ENCODE measurements at places on chromosomes 16 and 17. TPM values are rescaled to one million over a fixed set of nuclear protein-coding genes. Genes with fewer than 3 reads are reported as not detected.

The NOMO2 gene
- total RNA-seq, result 153 TPM

The ZMYND15 gene
- total RNA-seq, result not detected

The ABCC12 gene
- total RNA-seq, result not detected

The CYGB gene
- 0.46 TPM for total RNA-seq

The MPP3 gene
- 5.5 TPM for total RNA-seq

The GNG13 gene
- not detected for total RNA-seq

The CHD9NB gene
- total RNA-seq, result 0.97 TPM

The FOXN1 gene
- total RNA-seq, result not detected

The SPATA22 gene
- total RNA-seq, result 1.3 TPM

The CTF1 gene
- total RNA-seq, result under 0.01 TPM

The CCDC144A gene
- 5.5 TPM for total RNA-seq

The GINS3 gene
- 8.8 TPM for total RNA-seq

The SLFN14 gene
- total RNA-seq, result not detected

The MYLK3 gene
- 0.30 TPM for total RNA-seq

The OTOA gene
- total RNA-seq, result 0.15 TPM

The KRT10 gene
- total RNA-seq, result 7.8 TPM

The TUBD1 gene
- 16.6 TPM for total RNA-seq

The DOC2A gene
- 0.76 TPM for total RNA-seq

The MSLN gene
- not detected for total RNA-seq

The NAGPA gene
- 22.1 TPM for total RNA-seq

The RHBDF1 gene
- total RNA-seq, result 19.5 TPM

The FOXC2 gene
- 2.4 TPM for total RNA-seq

The C1QTNF1 gene
- 17.9 TPM for total RNA-seq

The CNGB1 gene
- not detected for total RNA-seq

The RPL19 gene
- total RNA-seq, result 1,970 TPM

The MEFV gene
- not detected for total RNA-seq

The TAOK1 gene
- 57.3 TPM for total RNA-seq

The TPSB2 gene
- not detected for total RNA-seq

The MYH2 gene
- total RNA-seq, result not detected

The MMP28 gene
- total RNA-seq, result 4.6 TPM

The ALOX15 gene
- not detected for total RNA-seq

The EME1 gene
- total RNA-seq, result 2.6 TPM

The GDPD1 gene
- 5.8 TPM for total RNA-seq

The ESRP2 gene
- total RNA-seq, result 0.15 TPM

The TMEM238L gene
- total RNA-seq, result not detected

The C1QL1 gene
- not detected for total RNA-seq

The IL34 gene
- total RNA-seq, result 1.4 TPM

The CCL8 gene
- total RNA-seq, result not detected

The C17orf50 gene
- total RNA-seq, result not detected

The SCNN1G gene
- not detected for total RNA-seq

The NKD1 gene
- under 0.01 TPM for total RNA-seq

The KRT9 gene
- not detected for total RNA-seq

The WDR45B gene
- 51.8 TPM for total RNA-seq
